ENCODE measurements at places on chromosomes 16 and 17. TPM values are rescaled to one million over a fixed set of nuclear protein-coding genes. Genes with fewer than 3 reads are reported as not detected.

GRCh38 chr16:47687694-47688093, 226.6 kb downstream of the PHKB start:
- no peaks in the 10 kb centered on the region for H3K4me1 ChIP-seq
- DNase-seq, result no peak
- H3K27me3 ChIP-seq, result no peaks in the 10 kb centered on the region

- no peaks in the 10 kb centered on the region for H3K27me3 ChIP-seq
- no peak overlapping the region for H3K4me3 ChIP-seq
- no peaks in the 10 kb centered on the region for H3K36me3 ChIP-seq
These were observed 426.7 kb upstream of the MAF start for GRCh38 chr16:80027007-80027965.

DNA sequence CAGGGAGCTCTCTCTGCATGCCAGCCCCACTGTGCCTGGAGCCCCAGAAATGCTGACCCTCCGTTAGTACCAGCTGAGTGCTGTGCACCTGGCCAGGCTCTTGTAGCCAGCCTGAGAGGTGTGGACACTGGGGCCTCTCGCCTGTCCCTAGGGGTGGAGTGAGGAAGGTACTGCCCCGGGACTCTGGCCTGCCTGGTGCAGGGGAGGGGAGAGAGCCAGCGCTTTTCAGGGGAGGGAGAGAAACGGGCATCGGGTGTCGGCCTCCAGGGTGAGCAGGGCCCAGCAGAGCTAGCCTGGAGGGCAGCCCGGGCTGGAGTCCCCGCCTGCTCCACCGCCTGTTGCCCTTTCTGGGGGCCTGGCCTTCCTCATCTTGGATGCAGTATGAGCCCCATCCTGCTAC, 13.1 kb downstream of the MAP2K3 start:
- no peak overlapping the region for H3K27ac ChIP-seq
- H3K36me3 ChIP-seq, result peaks cover 17% of the 10 kb centered on the region
- H3K4me1 ChIP-seq, result no peaks in the 10 kb centered on the region
- no peak for DNase-seq
- H3K27me3 ChIP-seq, result no peaks in the 10 kb centered on the region

SLC5A11 gene
- total RNA-seq, result 0.47 TPM

TPSG1 gene
- total RNA-seq, result not detected

DNA sequence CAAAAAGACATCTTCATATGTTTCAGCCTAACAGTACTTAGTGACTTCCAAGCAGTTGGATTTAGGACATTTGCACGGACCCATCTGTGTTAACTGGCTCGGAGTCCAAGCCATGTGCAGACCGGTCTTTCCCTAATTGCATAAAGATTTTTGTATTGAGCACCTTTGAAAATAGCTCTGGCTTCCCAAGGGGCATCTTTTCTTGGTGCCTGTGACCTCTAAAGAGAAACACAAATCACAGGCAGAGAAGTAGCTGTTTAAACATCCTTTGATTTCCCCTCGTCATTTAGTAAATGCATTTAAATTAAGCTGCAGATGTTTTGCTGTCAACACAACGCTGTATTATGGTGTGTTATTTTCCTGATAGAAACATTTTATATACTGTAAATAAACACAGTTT, 288.2 kb upstream of the SALL1 start:
- no peak overlapping the region for H3K4me3 ChIP-seq
- no peaks in the 10 kb centered on the region for H3K36me3 ChIP-seq
- no peaks in the 10 kb centered on the region for H3K4me1 ChIP-seq
- DNase-seq, result no peak
- H3K27me3 ChIP-seq, result no peaks in the 10 kb centered on the region
- H3K27ac ChIP-seq, result no peak overlapping the region

SMIM36 gene
- total RNA-seq, result 0.37 TPM

- H3K4me3 ChIP-seq, result no peak overlapping the region
- no peaks in the 10 kb centered on the region for H3K36me3 ChIP-seq
- no peaks in the 10 kb centered on the region for H3K27me3 ChIP-seq
- H3K27ac ChIP-seq, result no peak overlapping the region
- peak; percentile 49 for DNase-seq
- H3K4me1 ChIP-seq, result peaks cover 3% of the 10 kb centered on the region
These were observed 9.2 kb downstream of the FSCN2 start for GRCh38 chr17:81537343-81537855.

CDRT4 gene
- 6.2 TPM for total RNA-seq

IL34 gene
- total RNA-seq, result not detected

DNA sequence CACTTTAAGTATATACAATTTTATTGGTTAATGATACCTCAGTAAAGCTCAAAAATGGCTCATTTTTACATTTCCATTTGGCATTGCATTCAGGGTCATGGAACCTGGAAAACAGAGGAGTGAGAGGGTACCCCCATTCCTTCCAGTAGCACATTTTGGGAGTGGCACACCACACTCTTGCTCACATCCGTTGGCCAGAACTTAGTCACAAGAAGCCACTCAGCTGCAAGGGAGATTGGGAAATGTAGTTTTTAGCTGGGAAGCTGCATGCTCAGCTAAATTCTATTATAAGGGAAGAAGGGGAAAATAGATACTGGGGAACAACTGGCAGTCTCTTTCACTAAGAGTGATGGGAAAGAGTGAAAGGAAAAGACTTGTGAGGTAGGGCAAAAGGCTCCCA, 102.5 kb upstream of the TMEM97 start:
- H3K4me3 ChIP-seq, result no peak overlapping the region
- peaks cover 35% of the 10 kb centered on the region for H3K4me1 ChIP-seq
- H3K27ac ChIP-seq, result no peak overlapping the region
- no peaks in the 10 kb centered on the region for H3K36me3 ChIP-seq

DNA sequence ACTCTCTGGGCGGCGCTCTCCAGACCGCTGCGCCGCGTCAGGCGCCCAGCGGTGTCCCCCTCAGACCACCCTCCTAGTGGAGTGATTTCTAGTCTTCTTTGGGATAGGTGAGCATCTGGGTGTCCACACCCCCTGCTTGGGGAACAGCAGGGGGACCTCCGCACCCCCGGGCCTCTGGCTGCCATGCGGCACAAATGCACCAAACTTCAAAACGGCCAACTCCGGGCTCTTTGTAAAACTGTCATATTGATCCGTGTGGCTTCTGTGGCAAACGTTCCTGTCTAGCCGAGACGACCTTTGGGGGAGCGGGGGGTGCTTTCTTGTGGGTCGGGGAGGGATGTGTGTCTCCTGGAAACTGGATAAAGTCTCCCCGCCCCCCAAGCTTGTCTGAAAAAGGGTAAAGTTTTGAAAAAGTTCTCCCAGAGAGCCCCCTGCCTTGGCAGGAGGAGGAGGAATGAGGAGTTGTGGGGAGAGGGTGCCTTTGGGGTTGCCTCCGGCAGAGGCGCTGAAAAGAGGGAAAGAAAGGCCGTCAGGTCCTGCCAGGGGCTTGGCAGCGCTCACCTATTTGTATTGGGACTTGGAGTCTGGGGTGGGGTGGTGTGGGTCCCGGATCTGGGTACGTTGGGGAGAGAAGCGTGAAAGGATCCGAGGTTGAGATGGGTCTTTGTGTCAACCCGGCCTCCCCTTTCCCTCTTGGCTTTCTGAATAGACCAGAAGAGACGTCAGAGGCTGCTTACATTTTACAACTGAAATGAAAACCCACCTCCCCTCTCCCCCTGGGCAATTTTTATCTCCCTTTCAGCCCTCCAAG, 2.2 kb upstream of the CHD3 start:
- H3K4me3 ChIP-seq, result peak overlapping the region; percentile 56
- H3K27ac ChIP-seq, result peak overlapping the region; percentile 97
- no peak for DNase-seq
- H3K36me3 ChIP-seq, result peaks cover 7% of the 10 kb centered on the region
- peaks cover 53% of the 10 kb centered on the region for H3K4me1 ChIP-seq

GRCh38 chr17:78125976-78126894, 2.3 kb downstream of the TMC6 start:
- peaks cover 28% of the 10 kb centered on the region for H3K4me1 ChIP-seq
- no peak for DNase-seq
- no peaks in the 10 kb centered on the region for H3K27me3 ChIP-seq
- no peak overlapping the region for H3K4me3 ChIP-seq
- H3K36me3 ChIP-seq, result peaks cover 5% of the 10 kb centered on the region

DNA sequence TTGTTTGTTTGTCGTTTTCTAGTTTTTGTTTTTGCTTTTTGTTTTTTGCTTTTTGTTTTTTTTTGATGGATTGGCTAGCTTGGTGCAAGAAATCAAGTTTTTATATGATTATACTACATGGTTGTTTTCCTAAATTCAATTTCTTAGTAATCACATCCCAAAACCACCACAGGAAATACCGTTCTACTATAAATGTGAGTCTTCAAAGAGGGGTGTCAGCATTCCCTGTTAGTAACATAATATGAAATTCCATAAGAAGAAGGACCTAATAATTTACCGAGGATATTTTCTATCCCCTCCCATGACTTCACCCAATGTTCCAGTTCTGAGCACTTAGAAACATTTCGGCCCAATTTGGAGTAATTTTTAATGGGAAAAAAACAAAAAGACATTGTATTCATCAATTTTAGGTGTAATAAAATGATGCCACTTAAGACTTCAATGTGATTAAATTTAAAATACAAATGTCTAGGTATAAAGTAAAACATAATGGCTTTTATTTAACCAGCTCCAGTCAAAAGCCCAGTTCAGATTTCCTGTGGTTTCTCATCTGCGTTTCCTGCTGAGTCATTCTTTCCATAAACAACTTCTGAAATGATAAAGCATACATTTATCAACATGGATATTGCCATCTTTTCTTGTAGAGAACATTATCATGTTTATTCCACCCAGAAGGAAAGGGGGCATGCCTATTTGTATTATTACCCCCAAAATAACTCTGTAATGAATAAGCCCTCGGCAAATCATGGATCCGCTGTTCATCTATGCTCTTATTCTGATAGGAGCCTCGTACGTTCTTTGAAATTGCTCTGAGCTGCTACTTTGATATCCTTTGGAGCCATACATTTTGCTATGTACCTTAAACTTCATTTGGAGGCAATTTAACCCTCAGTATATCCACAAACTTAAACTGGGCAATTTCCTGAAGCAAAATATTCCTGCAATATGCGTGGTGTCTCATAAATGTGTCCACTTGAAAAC, 28.1 kb downstream of the HSBP1 start:
- peak overlapping the region; percentile 10 for H3K4me3 ChIP-seq
- no peaks in the 10 kb centered on the region for H3K27me3 ChIP-seq
- no peaks in the 10 kb centered on the region for H3K36me3 ChIP-seq
- H3K4me1 ChIP-seq, result peaks cover 9% of the 10 kb centered on the region
- H3K27ac ChIP-seq, result no peak overlapping the region

DNA sequence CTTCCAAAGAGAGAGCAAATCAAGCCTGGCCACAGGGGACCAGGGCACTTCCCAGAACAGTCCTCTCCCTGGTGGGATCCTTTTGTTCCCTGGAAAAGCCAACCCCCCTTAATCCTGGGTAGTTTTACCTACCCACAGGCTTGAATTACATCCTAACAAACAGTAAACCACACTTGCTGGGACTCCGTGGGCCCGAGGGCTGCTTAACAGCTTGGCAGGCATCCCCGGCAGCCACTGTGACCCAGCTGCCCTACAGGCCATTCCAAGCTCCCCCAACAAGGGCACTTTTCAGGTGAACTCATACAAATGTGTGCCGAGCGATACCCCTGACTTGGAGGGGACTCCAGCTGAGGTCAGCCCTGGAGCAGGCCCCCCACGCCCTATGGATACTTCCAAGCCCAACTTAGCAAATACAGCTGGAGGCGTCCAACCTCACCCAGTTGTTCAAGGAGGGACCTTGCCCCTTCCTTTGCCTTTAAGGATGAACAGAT, 26.4 kb downstream of the ADCY9 start:
- H3K36me3 ChIP-seq, result no peaks in the 10 kb centered on the region
- no peak overlapping the region for H3K27ac ChIP-seq
- DNase-seq, result no peak
- H3K4me3 ChIP-seq, result no peak overlapping the region
- no peaks in the 10 kb centered on the region for H3K27me3 ChIP-seq
- H3K4me1 ChIP-seq, result peaks cover 20% of the 10 kb centered on the region

MBTD1 gene
- total RNA-seq, result 27.3 TPM

TBC1D24 gene
- 24.6 TPM for total RNA-seq

TBC1D28 gene
- not detected for total RNA-seq

DNA sequence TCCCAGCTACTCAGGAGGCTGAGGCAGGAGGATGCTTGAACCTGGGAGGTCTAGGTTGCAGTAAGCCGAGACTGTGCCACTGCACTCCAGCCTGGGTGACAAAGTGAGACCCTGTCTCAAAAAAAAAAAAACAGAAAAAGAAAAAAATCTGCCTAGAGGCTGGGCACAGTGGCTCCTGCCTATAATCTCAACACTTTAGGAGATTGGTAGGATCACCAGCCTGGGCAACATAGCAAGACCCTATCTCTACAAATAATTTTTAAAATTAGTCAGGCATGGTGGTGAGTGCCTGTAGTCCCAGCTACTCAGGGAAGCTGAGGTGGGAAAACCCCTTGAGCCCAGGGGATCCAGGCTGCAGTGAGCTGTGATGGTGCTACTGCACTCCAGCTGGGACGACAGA, 17.7 kb downstream of the CUEDC1 start:
- H3K27me3 ChIP-seq, result no peaks in the 10 kb centered on the region
- no peaks in the 10 kb centered on the region for H3K36me3 ChIP-seq
- H3K4me3 ChIP-seq, result no peak overlapping the region
- H3K27ac ChIP-seq, result no peak overlapping the region
- peaks cover 91% of the 10 kb centered on the region for H3K4me1 ChIP-seq

GRCh38 chr17:49229076-49229804, 1.3 kb downstream of the PHOSPHO1 start:
- H3K27ac ChIP-seq, result no peak overlapping the region
- no peak overlapping the region for H3K4me3 ChIP-seq
- no peaks in the 10 kb centered on the region for H3K27me3 ChIP-seq
- H3K4me1 ChIP-seq, result no peaks in the 10 kb centered on the region
- DNase-seq, result no peak

SDR42E1 gene
- total RNA-seq, result 17.4 TPM

GRCh38 chr17:40499551-40500189, 1.8 kb downstream of the TNS4 start:
- peaks cover 27% of the 10 kb centered on the region for H3K4me1 ChIP-seq
- peak overlapping the region; percentile 79 for H3K4me3 ChIP-seq
- DNase-seq, result no peak
- peaks cover 16% of the 10 kb centered on the region for H3K36me3 ChIP-seq
- no peaks in the 10 kb centered on the region for H3K27me3 ChIP-seq
- peak overlapping the region; percentile 41 for H3K27ac ChIP-seq

DNA sequence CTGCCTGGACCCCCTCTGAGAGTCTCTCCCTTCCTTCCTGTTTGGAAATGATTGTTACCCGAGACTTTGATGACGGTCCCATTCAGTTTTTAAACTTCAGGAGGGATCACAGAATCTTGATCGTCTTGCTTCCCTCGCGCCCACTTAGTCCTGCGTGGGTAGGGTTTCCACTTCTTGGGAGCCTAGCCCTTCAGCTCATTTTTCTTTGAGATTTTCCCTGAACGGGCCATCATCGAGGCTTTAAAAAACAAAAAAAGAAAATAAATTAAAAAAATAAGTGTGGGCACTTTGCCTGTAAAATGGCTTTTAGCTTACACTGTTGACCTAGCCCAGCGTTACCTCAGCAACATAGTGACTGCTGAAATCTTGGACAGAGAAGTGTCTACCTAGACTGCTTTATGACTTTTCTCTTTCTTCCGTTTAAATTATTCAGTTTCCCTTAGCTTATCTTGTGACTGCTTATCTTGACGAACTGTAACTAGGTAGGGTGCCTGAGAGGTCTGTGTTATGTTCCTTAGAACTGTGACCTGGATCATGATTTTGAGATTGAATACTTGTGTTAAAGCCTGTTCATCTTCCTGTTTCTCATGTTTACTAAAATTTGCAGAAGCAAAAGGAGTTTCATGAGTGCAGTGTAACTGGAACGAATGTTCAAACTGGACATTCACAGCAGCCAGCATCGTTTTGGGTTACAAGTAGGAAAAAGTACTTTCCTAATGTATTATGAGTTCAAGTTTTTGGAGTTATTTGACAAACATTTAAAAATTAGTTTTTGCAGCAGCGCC, 874 bp downstream of the WWP2 start:
- peak overlapping the region; percentile 55 for H3K27ac ChIP-seq
- H3K36me3 ChIP-seq, result no peaks in the 10 kb centered on the region
- peaks cover 20% of the 10 kb centered on the region for H3K4me1 ChIP-seq
- no peaks in the 10 kb centered on the region for H3K27me3 ChIP-seq

SLC38A8 gene
- not detected for total RNA-seq

KSR1 gene
- total RNA-seq, result 16.5 TPM
